ENCODE measurements at places on chromosomes 12 and 14.

DNA sequence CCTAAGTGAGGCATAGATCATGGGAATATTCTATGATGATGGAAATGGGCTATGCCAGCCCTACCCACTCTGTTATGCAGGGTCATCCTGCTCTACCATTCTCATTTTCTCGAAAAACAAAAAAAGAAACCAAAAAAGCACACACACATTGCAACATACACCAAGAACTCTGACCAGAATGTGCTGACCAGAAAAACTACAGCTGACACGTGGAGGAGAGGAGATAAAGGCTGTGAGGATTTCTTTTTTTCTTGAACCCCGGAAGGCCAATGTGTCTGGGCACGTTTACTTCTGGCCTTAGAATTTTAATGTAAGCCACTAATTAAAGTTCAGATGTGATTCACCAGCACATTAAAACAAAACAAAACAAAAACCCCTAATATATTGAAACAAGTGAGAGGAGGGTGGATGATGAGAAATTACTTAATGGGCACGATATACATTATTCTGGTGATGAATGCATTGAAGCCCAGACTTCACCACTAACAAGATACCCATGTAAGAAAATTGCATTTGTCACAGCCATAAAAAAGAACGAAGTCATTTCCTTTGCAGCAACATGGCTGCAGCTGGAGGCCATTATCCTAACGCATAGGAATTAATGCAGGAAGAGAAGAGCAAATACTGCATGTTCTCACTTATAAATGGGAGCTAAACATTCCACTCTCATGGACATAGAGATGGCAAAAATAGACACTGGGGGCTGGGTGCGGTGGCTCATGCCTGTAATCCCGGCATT is 66.3 kb upstream of the PLEKHG3 start:
- no peak for DNase-seq

DNA sequence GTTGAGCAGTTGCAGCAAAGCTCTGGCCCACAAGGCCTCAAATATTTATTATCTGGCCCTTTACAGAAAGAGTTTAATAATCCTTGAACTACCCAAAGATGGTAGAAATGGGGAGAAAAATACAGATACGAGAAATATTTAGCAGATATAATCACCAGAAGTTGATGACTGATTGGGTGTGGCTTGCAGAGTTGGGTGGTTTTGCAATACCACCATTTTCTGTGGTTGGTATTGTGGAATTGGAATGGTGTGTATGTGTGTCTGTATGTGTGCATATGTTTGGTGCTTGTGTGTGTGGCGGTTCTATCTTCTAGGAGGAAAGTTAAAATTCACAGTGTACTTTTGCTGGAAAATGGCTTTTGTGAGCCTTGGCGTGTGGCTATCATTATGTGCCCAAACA is 85.4 kb upstream of the MANSC4 start:
- peak; percentile 89 for DNase-seq

GRCh38 chr14:93008381-93008780 is 85.4 kb downstream of the CHGA start:
- peak; percentile 32 for DNase-seq

- DNase-seq, result no peak
These were observed 63.9 kb downstream of the MYRFL start for GRCh38 chr12:69888901-69889300.

DNA sequence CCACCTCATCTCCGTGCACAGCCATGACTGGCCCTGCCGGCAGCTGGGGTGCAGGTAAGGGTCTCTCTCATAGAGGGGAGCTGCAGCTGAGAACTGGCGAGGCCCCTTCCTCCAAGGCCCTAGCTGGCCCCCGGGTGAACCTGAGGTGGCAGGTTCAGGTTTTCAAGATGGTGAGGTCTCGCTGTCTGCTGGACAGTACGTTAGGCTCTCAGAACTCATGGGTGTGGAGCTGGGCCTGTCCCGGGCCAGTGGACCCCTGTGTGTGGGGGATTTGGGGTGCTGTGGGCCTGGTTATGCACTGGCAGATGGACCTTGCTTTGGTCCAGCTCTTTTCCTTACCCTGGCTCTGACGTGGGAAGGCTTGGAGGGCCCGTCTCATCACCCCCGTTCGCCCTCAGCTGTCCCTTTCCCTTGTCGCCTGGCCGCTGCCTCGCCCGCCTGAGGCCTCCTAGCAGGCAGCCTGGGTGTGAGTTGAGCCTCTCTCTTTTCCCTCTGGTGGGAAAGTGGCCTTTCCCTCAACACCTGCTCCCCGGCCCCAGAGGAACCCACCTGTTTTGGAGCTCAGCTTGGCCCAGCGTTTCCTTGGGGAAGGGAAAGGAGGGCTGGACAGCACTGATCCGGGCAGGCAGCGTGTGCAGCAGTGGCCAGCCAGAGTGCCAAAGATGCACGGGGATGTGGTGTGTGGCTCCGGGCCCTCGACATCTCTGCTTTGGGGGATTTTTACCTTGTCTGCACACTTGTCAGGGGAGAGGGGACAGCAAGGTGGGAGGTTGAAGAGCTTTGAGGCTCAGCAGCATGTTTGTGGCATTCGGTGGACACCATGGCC is 28.3 kb downstream of the IL31 start:
- no peak for DNase-seq

DNA sequence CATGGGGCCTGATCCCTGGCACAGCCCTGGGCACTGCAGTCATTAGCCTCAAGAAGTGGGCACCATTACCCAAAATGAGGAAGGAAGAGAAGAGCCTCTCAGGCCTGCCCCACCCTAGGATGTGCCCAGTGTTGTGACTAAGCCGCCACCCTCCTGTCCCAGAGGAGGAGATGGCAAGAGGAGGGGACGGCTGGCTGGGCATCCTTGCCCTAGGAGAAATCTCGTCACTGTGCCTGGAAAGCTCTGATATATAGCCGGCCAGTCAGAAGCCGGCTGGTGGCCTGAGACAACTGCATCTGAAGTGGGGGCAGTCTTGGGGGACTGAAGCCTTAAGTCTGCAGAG is 115.2 kb downstream of the LGMN start:
- DNase-seq, result no peak

DNA sequence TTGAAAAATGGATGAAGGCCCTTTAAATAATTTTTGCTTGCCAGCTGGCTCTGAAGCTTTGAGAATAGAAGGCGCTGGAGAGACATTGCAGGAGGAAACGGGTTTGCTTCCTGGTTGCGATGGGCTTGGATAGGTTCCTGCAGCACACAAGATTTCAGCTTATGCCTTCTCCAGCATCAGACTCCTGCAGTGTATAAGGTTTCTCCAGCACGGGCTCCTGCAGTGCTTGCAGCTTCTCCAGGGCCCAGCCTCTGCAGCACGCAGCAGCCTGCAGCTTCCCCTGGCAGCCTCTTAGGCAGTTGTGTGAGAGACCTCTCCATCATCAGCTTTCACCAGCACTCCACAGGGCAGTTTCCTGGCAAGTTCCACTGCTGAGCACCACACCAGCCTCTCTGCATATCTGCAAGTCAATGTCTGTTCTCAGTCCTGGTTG is 78.7 kb upstream of the ZDHHC17 start:
- peak; percentile 29 for DNase-seq

- DNase-seq, result peak; percentile 45
These were observed 52.9 kb downstream of the SPTB start for GRCh38 chr14:64826845-64827244.

DNA sequence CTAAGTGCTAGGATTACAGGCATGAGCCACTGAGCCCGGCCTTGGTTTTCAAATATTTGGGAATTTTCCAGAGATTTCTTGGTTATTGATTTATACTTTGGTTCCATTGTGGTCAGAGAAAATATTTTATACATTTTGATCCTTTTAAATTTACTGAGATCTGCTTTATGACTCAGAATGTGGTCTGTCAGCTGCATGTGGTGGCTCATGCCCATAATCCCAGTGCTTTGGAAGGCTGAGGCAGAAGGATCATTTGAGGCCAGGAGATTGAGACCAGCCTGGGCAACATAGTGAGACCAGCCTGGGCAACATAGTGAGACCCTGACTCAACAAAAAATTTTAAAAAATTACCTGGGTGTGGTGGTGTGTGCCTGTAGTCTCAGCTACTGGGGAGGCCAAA is 49.8 kb downstream of the ADCK1 start:
- DNase-seq, result peak; percentile 64

DNA sequence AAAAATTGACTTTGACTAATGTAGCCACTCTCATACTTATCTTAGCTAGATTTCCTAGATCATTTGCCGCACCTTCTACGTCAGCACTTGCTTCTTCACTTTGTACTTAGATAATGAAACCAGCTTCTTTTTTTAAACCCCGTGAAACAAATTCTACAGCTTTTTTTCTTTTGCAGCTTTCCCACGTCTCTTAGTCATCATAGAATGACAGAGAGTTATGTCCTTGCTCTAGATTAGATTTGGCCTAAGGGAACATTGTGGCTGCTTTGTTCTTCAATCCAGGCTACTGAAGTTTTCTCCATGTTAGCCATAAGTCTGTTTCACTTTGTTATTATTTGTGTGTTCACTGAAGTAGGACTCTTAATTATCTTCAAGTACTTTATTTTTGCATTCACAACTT is 94.9 kb downstream of the SLCO1A2 start:
- DNase-seq, result no peak

- no peak for DNase-seq
These were observed 31.2 kb downstream of the SRGAP1 start for GRCh38 chr12:63875703-63876102.

DNA sequence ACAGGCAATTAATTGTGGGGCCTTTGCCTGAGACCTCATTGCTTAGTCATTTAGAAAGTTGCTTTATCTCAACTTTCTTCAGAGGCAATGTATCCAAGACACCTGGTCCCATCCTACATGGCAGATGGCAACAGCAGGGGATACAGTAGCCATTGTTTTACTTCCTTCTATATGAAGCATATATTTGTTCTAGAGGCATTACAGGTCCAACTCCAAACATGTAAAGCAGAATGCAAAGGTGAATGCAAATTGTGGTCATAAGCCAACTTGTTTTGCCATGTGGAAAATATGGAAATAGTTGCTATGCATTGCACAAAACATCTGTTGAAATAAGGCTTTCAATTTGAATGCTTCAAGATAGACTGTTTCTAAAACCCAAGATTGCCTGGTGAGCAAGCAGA is 109.8 kb upstream of the BCAT1 start:
- no peak for DNase-seq

- DNase-seq, result no peak
These were observed 89.3 kb upstream of the DHRS4 start for GRCh38 chr14:23864259-23864658.

DNA sequence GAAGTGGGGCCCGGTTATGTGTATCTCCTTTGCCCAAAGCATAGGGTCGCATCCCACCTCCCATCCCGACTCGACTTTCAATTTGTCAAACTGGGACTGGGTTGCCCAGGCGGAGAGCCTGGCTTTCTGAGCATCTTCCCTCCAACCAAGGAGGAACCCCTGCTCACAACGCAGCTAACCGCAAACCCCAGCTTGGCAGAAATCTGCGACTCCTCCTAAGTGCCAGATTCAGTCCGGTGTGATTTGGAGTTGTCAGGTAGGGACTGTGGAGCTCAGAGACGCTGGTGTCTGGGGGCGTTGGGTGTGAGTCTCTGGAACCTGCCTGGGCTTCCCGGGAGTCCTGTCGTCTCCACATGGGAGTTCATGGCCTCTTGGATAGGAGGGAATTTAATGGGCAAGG is 1126.7 kb downstream of the AACS start:
- no peak for DNase-seq

GRCh38 chr14:22689199-22689598 is 45.0 kb upstream of the OR6J1 start:
- peak; percentile 99 for DNase-seq

DNA sequence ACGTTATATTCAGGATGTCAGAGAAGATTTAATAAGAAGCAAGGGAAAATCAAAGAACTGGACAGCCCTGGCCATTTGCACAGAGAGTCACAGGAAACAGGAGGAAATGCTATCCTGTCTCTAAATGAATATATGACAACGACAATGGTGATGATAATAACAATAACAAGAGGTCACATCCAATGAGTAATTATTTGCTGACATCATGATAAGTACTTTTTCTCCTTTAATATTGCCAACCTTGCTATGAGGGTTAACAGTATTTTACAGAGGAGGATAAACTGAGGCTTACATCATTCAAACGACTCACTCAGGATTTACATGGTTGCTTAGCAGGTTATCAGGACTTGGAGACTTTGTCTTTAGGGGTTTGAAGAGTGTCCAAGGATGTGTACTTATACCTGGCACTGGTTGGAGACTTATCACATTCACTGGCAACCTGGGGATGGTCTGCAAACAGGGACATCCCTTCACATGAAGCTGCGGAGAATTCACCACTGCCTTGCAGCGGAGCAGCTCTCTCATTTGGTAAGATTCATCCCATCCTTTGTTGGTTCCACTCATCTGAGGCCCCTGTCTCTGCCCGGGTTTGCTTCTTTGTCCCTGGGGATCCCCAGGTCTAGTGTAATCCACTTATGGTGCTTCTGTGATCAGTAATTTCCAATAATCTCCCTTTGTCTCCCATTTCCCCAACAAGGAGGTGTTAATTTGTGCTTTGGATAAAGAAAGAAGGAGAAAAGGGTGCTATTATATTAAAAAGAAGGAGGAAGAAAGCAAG is 637.8 kb downstream of the BCL11B start:
- no peak for DNase-seq

DNA sequence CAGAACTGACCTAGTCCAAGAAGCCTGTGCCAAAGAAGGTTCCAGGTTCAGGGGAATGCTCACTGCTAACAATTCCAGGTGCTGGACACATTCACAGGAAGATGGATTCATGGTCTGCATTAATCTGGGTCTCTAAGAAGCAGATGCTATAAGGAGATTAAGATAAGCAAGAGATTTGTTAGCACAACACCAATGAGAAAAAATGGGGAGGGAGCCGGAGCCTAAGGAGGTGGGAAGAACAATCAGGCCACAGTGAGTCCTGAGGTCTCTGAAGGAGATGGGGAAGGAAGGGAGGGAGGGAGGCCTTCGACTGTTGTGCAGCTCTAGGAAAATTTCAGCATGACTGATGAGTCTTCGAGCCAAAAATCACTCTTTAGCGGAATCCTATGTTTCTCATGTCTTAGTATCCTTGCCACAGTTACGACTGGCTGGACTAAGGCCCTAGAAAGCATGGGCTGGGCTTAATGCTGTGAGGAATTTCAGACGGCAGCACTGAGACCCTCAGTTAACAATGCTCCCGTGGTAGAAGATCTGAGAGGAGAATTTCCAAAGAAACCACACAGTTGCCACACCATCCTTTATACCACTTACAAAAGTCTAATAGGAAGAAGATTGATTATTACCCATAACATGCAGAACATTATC is 31.5 kb upstream of the PTGDR start:
- DNase-seq, result no peak
